ENCODE measurements at places on chromosomes 7 and 10.
A peak's percentile ranks its signal among the peaks of the same experiment; 100 is the strongest.

DNA sequence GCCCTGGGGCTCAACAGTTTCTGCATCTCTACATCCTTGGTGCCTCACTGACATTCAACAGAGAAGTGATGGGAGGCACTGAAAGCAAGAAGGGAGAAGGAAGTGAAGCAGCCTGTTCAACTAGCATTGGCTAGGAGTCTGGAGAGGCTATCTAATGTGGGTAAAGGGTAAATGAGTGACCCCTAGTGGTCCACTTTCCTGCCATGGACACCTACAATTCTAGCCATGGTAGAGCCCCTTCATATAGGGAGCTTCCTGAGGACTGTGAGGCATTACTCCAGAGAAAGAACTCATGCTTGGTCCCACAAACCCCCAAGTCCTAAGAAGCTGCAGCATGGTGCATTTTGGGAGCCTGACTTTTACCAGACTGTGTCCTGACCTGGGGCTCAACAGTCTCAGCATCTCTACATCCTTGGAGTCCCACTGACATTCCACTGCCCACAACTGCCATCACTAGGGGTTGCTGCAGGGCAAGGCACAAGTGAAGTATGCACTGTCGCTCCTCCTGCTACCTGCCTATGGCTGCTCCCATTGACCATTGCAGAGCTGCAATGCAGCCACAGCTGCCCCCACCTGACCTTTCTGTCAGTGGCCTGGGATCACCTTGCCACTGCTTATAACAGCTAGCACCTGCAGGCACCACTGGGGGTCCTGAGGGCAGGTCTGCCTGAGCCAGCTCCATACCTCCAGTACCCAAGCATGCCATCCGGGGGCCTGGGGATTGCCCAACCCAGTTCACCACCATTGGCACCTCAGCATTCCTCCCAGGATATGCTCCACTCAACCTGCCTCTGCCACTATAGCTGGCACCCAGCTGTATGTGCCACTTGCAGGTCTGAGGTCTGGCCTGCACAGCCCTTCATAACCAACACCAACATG, 44.1 kb upstream of the CDK6 start:
- DNase-seq: peak; percentile 2

- DNase-seq: no peak
Observed at GRCh38 chr7:151798851-151799448, 78.0 kb downstream of the PRKAG2 start.

GRCh38 chr7:95672434-95672833, 76.1 kb upstream of the PDK4 start:
- DNase-seq: no peak

GRCh38 chr7:596819-597182, 77.2 kb upstream of the PDGFA start:
- DNase-seq: no peak

- DNase-seq: no peak
Observed at GRCh38 chr10:26715137-26715487, 17.6 kb downstream of the PDSS1 start.

DNA sequence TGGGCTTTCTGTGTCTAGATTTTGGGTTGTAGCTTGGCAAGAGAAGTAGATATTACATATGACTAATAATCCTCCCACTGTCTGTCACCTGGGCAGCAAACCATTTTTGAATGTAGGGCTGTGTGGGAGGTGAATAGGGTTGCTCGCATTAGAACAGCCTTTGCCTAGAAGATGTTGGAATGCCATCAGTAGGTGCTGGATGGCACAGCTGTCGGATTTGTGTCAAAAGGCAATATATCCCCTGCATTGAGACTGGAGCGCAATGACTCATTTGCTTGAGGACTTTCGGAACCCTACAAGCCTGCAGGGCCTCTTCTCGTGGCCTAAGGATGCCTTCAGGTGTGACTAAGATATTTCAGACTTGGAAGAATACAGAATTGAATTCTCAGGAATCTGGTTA, 323.8 kb downstream of the GPR158 start:
- no peak for DNase-seq

- no peak for DNase-seq
Observed at GRCh38 chr10:118980870-118981269, 48.6 kb upstream of the NANOS1 start.

DNA sequence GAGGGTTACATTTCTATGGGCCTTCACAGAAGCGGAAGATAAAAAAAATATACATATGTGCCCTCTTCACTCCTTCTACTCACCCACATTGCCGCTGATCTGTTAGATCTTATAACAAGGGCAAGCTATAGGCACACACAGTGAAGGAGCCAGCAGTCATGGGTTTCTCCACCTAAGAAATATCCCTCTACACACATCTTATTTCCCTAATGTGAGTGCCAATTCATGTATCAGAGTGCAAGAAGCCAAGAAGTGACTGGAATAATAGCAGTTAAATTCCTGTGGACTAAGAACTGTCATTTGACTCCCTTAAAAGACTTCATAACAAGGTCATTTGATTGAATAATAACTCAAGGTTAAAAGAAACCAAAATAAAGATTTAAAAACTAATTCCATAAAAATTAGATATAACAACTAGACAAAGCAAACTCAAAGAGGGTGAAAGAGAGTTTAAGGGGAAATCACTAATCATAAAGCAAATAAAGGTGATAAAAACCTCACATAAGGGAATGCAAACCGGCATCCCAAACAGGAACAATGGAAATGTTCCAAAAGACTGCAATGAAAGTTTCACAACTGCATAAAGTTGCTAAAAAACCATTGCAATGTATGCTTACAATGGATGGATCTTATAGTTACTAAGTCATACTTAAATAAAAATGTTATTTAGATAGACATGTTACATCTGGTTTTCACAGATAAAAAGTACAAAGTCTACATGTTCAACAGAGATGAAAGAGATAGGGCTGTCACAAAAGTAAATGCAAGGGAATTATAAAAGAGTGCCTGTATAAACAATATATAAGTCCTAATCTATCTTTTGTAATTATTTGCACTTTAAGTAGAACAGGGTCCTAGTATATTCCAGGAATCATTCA, 42.8 kb downstream of the ARHGAP21 start:
- no peak for DNase-seq

- no peak for DNase-seq
Observed at GRCh38 chr7:39958038-39958437, 8.0 kb downstream of the CDK13 start.

DNA sequence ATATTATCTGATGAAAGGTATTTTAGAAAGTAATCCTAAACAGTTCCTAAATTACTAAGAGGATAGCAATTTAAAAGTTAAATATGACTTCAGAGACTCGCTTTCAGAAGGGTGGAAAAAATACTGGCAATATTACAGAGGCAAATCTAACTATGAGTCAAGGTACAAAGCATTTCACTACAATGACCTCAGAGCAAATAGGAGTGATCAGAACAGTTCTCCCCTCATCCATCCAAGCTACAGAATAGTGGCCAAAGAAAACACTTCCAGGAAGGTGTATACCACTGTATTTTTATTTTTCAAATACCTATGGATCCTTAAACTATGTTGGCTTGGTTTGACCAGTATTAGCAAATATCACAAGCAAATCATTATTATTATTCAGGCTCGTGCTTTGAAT, 112.8 kb upstream of the ODAD2 start:
- DNase-seq: no peak
